BJ (cell line): ENCODE measurements at places on chromosomes 11 and 22.

DNA sequence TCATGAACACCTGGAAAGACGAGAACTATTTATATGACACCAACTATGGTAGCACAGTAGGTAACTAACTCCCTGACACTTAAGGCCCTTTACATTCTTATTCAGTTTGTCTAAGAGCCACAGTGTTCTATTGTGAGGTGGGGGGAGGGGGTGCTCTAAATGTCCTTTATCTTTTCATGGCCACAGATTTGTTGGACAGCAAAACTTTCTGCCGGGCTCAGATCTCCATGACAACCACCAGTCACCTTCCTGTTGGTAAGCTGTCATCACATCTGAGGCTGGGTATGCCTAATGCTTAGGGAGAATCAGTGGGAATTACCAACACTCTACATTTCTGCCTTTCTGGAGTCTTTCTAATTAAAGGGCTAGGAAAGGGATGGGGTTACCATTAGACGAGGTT is 30.7 kb downstream of the EHF start:
- DNase-seq, result no peak

DNA sequence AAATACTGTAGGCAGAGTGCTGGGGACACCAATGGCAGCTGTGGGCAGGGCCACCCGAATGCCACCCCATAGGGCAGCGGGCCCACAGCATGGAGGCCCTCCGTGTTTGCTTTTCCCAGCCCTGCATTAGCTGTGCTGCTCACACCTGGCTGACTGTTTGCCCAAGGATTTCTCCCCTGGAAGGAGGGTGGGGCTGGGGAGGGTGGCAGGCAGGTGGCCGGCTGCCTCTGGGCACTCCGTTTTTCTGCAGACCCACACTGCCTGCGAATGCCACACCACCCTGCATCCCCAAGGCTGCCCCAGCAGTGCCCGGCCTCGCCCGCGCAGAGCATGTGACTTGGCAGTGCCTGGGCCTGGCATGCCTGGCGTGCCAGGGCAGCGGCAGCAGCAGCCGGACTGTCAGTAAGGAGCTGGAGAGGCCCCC is 19.6 kb downstream of the DAGLA start:
- DNase-seq, result no peak

- no peak for DNase-seq
These were observed 12.0 kb downstream of the KMT2A start for GRCh38 chr11:118448294-118448693.

DNA sequence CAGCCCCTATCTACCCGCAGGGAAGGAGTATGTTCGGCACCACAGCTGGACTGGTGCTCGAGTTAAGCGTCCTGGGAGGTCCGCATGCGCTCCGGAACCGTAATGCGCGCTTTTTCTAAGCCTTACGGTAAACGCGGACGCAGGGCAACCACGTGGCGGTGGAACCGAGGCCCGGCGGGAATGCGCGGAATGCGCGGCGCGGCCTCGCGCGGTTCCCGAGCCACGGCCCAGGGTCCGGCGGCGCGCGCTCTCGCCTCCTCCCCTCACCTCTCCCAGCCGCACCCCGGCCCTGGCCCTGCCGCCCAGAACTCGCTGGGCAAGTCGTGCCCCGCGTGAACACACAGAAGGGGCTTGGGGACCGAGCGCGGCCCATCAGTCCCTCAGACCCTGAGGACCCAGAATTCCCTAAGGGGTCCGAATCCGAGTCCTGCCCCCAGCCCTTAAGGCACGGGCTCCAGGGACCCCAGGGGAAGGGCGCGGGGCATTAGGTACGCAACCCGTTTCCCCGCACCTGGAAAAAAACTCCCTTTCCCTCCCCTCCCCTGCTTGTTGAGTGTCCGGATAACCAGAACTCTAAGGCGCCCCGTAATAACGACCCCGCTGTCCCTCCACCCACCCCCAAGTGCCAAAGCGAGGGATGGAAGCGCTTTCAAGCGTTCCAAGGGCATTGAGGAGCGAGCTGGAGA is 4.3 kb upstream of the CCND1 start:
- peak; percentile 53 for DNase-seq

DNA sequence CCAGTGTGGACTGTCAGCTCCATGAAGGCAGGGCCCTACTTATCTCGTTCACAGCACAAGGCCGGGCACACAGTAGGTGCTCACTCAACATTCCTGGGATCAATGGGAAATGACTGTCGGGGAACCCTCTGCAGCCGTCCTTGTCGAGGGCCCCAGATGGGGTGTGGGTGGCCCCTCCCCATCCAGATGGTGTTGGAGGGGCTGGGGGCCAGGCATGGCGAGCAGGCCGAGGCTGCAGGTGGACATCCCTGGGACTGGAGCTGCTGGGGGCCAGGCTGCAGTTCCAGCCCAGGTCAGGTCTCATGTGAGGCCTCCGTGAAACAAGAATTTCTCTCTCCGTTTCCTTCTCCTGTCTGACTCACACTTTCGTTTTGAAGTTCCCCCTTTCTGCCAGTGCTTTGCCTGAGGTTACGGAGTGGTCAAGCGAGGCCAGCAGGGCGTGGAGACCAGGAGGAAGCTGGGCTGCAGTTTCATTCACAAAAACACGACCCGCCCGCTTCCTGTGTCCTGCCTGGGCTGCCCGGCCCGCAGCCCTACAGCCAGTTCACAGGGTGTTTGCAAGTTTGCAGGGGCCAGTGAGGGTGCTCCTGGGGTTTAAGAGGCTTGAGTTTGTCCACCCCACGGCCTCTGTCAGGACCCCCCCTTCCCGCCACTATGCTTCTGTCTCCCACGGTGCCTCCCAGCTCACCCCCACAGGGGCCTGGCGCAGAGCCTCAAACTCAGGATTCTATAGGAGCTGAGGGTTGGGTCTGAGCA is 4.5 kb downstream of the MYEOV start:
- peak; percentile 70 for DNase-seq

DNA sequence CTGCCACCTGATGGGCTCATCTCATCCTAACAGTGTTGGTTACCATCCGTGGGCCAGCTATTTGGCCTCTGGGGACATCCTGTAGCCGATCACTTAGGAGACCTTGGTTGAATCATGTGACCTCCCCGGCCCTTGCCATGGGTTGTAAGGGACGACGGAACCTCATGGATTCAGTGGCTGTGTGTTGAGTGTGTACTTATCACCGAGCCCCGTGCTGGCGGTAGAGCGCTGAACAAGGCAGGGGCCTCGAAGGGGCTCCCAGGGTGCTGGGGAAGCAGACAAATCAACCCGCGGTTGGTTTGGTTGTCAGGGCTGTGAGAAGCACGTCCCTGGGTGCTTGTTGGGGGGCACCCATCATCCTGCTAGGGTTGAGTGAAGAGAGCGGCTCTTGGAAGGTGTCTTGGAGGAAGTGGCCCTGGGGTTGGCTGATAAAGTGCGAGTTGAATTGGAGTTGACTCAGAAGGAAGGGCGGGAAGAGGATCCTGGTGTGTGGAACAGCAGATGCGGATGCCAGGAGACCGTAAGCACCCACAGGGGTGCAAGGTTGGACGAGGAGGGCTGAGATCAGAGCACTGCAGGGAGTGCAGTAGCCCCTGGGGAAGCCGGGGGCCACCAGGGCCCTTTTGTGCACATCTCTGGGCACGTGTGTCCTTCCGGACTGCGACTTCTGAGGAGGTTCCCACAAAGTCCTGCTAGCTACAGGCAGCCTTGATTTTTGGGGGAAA is 53.6 kb downstream of the MPPED1 start:
- no peak for DNase-seq

DNA sequence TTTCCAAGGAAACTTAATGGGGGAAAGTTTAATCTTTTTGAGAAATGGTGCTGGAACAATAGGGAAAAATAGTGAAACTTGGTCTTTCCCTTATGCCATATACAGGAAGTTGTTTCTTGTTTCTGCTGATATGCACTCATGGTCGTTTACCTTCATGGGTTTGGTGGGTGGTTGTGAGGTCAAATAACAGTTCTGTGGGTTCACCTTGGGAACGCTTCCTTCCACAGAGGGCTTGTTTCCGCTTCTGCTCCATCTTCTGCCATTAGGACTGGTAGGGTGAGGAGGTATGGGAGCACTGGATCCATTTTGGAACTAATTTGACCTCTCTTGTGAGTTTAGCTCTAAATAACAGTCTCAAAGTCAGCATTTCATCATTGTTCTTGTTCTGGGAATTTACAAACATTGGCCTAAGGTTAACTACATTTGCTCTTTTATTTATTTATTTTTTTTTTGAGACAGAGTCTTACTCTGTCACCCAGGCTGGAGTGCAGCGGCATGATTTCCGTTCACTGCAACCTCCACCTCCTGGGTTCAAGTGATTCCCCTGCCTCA is 17.6 kb upstream of the RELA start:
- no peak for DNase-seq

DNA sequence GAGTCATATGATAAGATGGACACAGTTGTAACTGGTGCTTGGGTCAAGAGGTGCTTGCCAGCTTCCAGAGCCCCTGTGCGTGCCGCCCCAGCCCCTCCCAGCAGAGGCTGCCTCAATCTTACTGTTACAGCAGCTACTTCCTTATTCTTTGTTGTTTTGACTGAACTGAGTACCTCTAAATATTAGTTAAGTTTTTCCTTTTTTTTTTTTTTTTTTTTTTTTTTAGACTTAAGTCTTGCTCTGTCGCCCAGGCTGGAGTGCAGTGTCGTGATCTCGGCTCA is 8.8 kb downstream of the ZBED4 start:
- DNase-seq, result no peak

DNA sequence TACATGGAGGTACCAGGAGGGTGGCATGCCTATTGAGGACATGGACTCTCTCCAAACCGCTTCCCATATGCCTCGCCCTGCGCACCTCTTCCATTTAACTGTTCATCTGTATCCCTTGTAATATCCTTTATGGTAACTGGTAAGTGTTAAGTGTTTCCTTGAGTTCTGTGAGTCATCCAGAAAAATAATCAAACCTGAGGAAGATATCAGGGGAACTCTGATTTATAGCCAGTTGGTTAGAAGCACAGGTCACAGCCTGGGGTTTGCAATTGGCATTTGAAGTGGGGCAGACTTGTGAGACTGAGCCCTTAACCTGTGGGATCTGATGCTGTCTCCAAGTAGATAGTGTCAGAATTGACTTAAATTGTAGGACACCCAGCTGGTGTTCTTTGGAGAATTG is 27.6 kb upstream of the CAT start:
- no peak for DNase-seq

DNA sequence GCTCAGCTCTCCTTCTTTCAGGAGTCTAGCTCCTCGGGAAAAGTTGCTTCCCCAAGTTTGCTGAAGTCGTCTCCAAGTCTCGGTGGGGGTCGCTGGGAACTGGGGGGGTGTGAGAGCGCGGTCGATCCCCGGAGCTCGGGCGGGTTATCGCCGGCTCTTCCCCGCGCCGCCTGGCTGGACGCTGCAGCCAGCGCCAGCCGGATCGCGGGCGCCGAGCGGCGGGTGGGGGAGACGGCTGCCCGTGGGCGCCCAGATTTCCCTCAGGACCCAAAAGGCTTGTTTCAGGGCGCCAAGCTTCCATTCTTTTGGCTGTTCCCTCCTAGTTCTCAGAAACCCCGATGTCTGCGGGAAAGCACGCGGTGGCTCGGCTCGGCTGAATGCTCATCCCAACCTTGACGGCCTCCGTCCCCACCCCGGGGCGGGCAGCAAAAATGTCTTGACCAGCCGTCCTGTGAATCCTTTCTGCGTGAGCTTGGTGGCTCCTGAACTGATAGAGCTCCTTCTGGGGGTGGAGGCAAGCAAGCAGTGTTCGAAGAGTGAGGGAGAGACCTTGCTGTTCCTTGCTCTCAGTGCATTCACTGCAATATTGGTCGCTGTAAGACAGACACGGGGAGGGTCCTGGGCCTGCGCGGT is 1.7 kb downstream of the ZBTB16 start:
- no peak for DNase-seq

DNA sequence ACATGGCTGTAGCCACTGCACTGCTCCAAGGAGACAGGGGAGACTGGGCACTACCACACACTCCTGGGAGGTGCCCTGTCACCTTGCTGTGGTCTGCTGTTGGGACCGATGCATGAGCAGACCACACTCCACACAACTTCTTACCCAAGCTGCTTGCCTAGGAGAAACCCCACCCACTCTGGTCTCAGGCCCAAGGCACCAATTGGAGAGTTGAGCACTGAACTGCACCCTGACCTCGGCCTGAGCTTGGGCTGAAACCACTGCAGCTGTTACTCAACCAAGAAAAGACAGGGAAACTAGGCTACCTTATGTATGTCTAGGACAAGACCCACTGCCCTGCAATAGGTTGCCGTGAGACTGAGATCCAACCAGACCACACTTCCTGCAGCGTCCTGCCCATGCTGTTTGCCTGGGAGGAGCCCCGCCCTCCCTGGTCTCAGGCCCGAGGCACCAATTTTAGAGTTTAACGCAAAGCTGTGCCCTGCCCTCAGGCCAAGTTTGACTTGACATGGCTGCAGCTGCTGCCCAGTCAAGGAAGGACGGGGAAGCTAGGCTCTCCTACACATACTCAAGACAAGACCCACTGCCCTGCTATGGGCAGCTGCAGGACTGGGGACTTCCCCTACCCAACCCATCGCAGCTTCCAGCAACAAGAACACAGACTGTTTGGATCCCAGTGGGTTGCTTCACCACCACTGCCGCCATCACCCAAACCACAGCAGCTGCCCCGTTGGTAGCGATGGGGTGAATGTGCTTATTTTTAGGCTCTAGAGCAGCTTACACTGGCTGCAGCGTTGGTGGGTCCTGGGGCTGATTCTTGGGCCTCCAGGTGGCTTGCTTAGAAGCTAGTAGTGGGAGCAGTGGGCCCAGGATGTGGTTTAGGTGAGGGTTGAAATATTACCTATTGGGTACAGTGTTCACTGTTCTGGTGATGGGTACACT is 66.8 kb downstream of the BRD1 start:
- DNase-seq, result no peak

DNA sequence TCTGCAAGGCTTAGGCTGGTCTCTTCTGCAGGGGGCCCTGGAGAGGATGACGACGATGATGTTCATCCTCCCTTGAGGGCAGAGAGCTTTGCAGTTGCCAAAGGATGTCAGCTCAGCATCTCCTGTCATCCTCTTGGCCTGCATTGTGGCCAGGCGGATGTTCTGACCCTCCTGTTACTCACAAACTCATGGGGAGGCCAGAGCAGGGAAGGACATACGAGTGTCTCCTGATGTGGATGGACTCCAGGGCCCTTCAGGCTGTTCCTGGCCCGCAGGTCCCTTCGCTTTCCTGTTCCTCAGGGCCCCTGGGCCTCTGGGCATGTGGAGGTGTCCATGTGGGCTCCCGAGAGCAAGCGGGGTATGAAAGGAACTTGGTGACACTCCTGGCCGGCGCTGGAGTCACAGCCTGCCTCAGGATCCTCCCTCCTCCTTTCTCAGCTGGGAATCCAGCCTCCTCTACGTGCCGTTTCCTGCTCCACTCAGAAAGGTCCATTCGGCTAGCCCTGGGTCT is 8.5 kb downstream of the ADORA2A start:
- no peak for DNase-seq

DNA sequence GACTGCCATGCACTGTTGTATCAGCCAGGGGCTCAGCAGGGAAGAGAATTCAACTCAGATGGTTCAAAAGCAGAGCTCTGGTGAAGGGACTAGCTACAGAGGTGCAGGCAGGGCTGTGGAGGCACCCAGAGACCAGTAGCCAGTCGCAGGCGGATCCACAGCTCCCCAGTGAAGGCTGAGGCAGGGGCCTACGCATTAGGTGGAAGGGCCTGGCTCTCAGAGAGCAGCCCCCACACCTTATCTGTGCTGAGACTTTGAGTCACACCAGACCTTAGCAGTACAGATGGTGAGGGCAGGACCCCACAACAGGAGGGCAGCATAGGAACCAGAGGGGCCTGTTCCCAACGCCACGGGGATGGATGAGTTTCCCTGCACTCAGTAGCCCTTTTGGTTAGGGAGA is 189.6 kb downstream of the DSCAML1 start:
- no peak for DNase-seq

- no peak for DNase-seq
These were observed 92.1 kb upstream of the APOA1 start for GRCh38 chr11:116929414-116930090.
